Activated CD4-positive, alpha-beta T cell treated with anti-CD3 and anti-CD28 coated beads, Interleukin-10, Interleukin-2, amounts not matched to agents 100 ng/mL and 50 ng/mL, durations not matched to agents 16 hours and 8 hours (primary cell): ENCODE measurements at places on chromosomes 2 and 18.
A peak's percentile ranks its signal among the peaks of the same experiment; 100 is the strongest.

- peak; percentile 79 for DNase-seq
Observed at GRCh38 chr2:96340493-96341414, 5.2 kb downstream of the NCAPH start.

DNA sequence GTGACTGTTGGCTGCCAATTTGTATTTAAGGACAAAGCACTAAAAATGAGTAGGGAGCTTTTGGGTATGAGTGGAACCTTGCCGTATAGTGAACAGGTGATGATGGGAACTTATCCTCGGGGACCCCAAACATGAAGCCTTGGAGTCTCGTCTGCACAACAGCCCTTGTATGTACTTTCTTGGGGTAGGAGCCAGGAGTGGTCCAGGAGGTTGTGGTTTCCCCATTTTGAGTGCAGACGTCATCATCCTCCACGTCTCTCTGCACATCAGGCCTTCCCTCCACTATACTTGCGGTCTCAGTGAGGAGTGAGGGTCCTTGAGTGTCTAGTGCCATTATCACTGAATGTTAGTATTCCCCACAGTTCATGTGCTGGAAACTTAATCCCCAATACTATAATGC lies 101.5 kb upstream of the HS6ST1 start:
- no peak for DNase-seq

DNA sequence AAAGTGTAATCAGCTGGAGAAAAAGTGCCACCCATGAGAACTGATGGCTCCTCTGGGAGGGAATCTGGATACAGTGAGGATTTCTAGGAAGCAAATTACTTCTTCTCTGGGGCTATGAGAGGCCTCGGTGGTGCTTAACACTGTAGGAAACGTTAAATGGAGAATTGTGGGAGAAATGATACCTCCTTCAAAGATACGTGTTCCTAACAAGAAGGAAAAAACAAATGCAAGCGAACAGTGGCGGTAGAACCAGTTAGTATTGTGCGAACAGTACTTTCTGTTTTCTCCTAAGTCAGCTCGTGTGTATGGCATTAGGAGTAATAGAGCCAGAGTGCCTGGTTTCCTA lies 587 bp upstream of the MTIF2 start:
- DNase-seq = no peak

- peak; percentile 67 for DNase-seq
Observed at GRCh38 chr2:88590998-88591613, 36.2 kb downstream of the EIF2AK3 start.

GRCh38 chr2:233029321-233029720 lies 3.2 kb upstream of the NEU2 start:
- DNase-seq = no peak
